ENCODE measurements at places on chromosomes 11 and 22.

GRCh38 chr22:33112580-33112979 is 54.4 kb upstream of the SYN3 start:
- DNase-seq: no peak

- DNase-seq: no peak
Measured at GRCh38 chr11:59259047-59259446, 46.3 kb upstream of the MPEG1 start.

DNA sequence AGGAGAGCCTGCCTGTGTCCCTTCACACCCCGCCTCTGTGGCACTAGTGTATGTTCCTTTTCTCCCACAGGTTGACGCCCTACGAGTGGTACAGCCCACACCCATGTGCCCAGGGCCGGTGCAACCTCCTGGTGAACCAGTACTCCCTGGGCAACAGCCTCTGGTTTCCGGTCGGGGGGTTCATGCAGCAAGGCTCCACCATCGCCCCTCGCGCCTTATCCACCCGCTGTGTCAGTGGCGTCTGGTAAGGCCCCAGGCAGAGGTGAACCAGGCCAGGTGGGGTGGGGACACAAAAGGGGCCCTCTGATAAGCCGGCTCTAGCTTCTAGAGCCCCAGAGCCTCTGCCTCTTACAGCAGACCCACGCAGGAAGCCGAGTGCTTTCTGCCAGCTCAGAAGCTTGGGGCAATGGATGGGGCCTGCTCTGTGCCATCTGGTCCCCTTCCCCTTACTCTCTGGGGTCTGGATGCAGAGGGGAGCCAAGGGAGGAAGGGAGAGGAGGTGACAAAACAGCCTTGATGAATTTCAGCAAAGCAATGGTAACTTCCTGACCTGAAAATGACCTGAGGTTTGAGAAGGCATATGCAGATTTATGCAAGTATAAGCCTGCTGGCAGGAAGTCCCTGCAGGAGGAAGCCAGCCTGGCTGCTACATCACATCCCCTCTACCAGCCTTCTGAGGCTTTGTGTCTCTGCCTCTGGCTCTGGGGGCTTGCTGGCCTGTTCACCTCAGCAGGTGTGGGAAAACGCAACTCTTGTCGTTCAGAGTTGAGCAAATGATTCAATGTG is 67.0 kb upstream of the TBCEL start:
- no peak for DNase-seq

- no peak for DNase-seq
Measured at GRCh38 chr11:124977006-124977405, 23.0 kb downstream of the CCDC15 start.

- DNase-seq: no peak
Measured at GRCh38 chr11:12261551-12261950, 115.8 kb upstream of the PARVA start.

- no peak for DNase-seq
Measured at GRCh38 chr11:16809886-16810668, 71.6 kb downstream of the C11orf58 start.
